ENCODE measurements at places on chromosomes 2 and 18.

GRCh38 chr2:236577481-236578410 is 8.1 kb downstream of the ACKR3 start:
- no peak for DNase-seq

DNA sequence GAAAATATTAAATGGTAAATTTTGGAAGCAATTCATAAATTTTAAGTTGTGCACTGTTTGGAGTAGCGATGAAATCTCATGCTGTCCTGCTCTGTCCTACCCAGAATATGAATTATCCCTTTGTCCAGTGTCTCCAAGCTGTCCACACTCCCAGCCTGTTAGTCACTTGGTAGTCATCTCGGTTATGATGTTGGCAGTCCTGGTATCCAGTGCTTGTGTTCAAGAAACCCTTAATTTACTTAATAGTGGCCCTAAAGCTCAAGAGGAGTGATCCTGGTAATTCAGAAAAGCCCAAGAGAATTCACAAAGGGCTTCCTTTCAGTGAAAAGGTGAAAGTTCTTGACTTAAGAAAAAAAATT is 71.8 kb upstream of the STAM2 start:
- DNase-seq, result no peak

GRCh38 chr18:73952296-73952946 is 195.2 kb downstream of the FBXO15 start:
- DNase-seq, result no peak

DNA sequence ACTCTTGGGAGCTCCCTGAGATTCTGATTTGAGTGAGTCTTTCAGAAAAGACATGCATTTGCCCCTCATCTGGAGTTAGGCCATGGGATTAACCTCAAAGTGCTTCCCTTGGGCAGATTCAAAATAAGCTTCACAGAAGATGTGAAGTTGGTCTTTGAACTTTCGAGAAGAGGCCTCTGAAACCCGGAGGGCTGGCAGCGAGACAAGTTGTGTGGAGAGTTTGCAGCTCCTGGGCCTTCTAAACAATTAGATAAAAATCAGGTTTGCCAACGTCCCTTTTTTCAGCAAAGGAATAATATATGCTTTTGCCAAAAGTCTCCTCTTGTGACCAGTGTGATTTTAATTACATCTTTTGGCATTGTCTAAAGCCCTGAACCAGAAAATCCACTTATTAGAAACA is 489.7 kb downstream of the SOX11 start:
- DNase-seq, result no peak

GRCh38 chr2:76387294-76387693 is 676.6 kb upstream of the GCFC2 start:
- DNase-seq, result no peak

GRCh38 chr2:16334366-16334765 is 331.3 kb downstream of the CYRIA start:
- DNase-seq, result peak; percentile 100

DNA sequence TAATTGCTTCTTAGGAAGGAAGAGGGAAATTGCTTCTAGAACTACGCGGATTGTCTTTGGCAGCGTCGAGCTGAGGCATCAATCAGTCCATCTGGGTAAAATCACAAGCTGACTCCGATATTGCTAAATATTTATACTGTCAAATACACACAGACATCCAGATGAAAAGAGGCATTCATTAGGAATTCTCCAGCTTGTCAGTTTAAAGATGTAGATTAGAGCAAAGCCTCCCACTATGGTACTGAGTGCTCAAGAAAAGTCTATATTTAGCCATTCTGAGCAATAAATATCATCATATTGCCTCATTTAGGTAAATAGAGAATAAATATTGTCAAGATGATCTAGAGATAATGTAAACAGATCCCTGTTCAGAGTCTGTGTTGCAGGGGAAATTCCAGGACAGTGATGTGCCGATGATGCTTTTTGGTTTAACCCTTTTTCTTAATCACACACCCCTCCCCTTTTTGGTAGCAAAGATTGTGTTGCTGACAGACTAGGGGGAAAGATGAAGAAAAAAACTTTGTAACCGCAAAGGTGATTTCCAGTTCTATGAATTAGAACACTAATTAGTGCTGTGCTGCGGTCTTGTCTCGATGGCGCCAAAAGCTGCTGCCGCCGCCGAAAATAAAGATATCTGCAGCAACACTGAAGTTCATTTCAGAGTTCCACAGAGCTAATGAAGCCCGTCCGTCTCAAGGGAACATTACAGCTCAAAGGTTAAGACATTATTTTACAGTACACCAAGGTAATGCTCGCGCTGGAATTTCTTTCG is 171.8 kb downstream of the PTGR3 start:
- DNase-seq, result no peak

DNA sequence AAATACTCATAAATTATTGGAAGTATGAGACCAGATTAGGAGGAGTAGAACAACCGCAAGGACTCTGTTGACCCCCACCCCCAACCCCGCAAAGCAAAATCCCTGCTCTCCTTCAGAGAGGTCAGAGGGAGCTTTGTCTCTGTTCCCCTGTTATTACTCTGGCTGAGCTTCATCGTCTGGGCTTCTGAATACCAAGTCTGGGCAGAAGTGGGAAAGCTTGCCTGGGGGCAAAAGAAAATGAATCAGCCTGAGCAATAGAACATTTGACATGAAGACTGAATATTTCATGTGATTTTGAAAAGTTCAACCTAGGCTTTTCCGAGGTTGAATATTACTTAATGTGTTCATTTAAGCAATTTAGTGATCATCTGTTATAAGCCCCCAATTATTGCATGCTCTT is 114.6 kb upstream of the ARHGAP28 start:
- no peak for DNase-seq

DNA sequence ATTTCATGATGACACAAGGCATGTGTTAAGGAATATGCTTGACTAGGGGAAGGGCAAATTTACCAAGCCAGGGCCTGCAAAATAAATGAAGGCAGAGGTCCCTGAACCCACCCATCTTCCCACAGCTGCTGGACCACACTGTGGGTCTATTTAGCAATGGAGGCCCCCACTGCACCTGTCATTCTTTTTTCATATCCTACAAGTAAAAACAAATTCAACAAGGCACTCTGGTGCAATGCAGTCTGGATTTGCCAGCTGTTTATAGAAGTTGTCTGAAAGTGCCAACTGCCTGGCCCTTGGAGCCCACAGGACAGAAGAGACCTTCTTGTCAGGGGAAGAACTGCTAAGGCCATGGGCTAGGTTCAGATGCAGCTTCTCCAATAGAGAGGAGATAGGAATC is 112.8 kb upstream of the ATL2 start:
- no peak for DNase-seq

DNA sequence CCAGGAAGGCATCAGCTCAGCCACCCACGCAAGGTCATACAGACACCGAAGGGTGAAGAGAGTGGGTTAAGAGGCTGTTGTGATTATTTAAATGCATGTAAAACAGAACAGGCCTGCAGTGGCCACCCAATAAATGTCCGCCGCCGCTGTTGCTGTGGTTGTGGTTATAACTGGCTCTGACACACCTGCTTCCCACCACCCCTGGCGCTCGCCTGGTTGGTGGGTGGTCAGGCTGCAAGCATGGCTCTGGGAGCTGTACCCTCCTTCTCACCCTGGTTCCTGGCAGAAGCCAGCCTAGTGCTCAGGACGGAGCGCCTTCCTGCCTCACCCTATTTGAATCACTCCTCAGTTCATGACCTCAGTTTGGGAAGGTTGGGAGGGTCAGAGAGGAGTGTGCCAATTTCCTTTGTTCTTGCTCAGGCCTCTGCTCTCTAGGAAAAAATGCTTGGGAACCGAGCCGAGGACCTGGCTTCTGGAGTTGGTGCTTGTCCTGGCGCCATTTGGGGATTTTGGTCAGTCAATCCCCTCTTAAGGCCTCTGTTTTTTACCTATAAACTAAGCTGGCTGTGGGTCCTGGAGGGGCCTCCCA is 5.3 kb upstream of the CRYBA2 start:
- DNase-seq, result peak; percentile 30

DNA sequence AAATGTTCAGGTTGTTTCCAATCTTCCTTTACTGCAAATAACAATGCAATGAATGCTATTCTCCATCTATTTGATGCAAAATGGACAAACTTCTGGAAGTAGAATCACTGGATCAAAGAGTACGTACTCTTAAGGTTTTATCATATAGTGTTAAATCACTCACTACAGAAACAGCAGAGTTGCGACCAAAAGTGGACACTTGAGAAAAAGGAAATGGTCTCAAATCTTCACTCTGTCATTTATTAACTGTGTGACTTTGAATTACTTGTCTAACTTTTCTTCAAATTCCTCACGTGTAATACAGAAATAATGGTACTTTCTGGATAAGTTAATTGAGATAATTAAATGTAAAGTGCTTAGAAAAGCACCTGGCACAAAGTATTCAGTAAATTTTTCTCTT is 78.1 kb downstream of the CERKL start:
- DNase-seq, result no peak

- no peak for DNase-seq
Observed at GRCh38 chr18:41975284-41975683, 20.2 kb downstream of the PIK3C3 start.

DNA sequence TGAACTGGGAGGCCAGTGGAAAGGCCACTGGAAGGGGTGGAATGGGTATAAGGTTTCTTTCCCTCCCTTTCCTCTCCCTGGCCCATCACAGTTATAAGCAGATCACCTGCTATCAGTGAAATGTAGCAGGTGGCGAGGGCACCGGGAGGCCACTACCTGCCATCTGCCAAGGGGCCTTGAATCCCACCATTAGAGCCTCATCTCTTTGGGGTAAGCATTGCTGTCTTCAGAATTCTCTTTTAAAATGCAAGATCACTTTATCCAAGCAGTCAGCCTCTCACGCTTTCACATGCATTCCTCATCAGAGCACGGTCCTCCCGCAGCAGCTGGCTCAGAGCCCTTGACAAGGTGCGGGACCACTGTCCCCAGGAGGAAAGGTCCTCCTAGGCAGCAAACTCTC is 268.5 kb downstream of the CELF4 start:
- DNase-seq, result no peak

GRCh38 chr2:153972412-153972811 is 100.7 kb downstream of the GALNT13 start:
- DNase-seq, result no peak

GRCh38 chr2:171999161-171999560 is 592 bp upstream of the METAP1D start:
- DNase-seq, result no peak

GRCh38 chr2:20818820-20819219 is 4.1 kb downstream of the LDAH start:
- DNase-seq, result no peak

- DNase-seq, result no peak
Observed at GRCh38 chr18:22285361-22286140, 116.2 kb downstream of the GATA6 start.

GRCh38 chr2:120423167-120423943 is 77.4 kb downstream of the INHBB start:
- no peak for DNase-seq

- DNase-seq, result no peak
Observed at GRCh38 chr2:57552885-57553284, 493.7 kb upstream of the VRK2 start.

DNA sequence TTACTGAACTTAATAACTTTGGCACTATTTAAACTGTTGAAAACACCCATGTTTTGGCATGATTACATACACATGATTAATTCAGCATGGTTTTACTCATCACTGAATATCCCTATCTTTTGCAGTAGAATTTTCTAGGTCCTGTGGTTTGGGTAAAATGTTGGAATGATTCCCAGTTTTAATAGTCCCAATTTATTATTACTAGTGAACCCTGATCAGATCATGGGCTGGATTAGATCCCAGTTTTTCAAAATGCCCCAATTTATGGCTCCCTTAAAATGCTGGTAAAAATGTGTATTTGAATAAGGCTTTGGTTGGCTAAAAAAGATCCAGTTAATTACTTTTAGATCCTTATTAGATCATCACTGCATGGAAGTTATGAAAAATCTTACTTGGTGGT is 273.6 kb upstream of the NRP2 start:
- DNase-seq, result no peak

DNA sequence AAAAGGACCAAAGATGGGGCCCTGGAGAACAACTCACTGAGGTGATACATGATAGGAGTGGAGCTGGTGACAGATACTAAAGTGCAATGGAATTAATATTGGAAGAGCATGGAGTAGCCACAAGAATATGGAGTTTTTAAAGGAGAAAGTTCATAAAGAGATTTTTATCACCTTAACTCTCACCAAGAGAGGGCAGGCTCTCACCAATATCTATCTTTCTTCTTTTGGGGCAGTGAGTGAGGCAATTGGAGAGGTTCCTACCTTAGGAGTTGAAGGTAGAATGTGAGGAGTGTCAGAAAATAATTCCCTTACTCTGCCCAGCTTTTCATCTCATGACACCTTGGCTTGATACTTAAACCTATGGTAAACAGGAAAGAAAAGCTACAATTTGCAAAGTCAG is 233.7 kb upstream of the CWC22 start:
- no peak for DNase-seq

- DNase-seq, result no peak
Observed at GRCh38 chr2:53504507-53504906, 263.1 kb upstream of the CHAC2 start.

- DNase-seq, result no peak
Observed at GRCh38 chr18:77086034-77086433, 46.5 kb downstream of the MBP start.

GRCh38 chr2:223937535-223937934 is 7.6 kb downstream of the WDFY1 start:
- DNase-seq, result no peak

DNA sequence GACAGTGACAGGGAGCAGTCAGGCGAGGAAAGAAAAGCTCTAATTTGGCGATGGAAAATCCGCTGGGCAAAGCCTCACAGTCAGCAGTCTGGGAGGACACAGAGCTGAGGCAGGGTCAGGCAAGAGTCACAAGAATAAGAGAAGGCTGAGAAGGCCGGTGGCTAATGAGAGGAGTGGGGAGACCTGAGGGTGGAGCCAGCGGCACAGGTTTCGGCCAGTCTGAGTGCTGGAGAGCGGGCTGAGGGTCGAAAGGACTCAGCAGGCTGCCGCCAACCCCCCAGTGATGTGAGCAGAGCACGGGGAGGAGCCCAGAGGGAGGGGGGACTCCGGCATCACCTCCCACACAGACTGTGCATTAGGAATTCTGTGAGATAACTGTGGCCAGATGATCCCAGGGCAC is 500.6 kb upstream of the MYT1L start:
- DNase-seq, result peak; percentile 62

DNA sequence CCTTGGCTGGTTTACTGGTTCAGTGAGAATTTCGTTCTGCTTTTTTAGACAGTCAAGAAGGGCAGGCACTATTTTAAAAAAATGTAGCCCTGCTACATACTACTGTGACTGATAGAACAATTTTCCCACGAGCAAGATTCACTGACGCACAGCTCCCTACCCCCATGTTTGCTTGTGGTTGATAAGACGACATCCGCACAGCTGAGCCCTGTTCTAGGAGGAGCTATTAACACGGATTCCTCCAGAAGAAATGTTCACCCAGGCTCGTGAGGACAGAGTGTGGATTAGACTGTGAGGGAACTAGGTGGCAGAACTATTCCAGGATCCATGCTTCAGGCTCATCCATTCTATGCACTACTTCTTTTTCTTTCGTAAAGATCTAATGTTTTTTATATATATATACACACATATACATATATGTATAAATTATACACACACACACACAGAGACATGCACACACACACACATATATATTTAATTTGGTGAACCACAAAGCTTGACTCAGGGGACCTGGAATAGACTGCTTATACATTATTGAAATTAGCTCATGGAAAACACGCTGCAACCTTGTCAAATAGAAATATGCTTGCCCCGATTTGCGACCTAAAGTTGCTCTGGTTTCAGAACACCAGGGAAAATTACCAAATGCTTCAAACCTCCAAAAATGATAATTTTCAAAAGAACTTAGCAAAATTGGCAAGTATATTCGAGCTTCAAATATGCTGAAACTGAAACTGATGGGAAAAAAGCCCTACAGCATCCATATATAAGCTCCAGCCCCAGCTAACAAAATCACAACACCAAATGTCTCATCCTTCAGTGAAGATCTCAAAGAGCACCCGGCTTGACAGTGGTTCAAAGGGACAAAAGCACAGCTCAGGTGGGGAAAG is 370.4 kb downstream of the SOCS6 start:
- no peak for DNase-seq

Data from BE2C (cell line).